Mucosa of descending colon (tissue), 3 donors: ENCODE measurements at places on chromosomes 4 and X. TPM values are rescaled to one million over a fixed set of nuclear protein-coding genes. Genes with fewer than 3 reads are reported as not detected.

The PABPC5 gene
- total RNA-seq: 0.55 TPM

The TGIF2LX gene
- not detected for total RNA-seq

The ARAP2 gene
- total RNA-seq: 22.5 TPM

The PDGFC gene
- 6.1 TPM for total RNA-seq

The IL13RA2 gene
- total RNA-seq: 0.22 TPM

The FAM53A gene
- total RNA-seq: 1.4 TPM

The PPBP gene
- not detected for total RNA-seq

The HSFX4 gene
- not detected for total RNA-seq

The RNF128 gene
- total RNA-seq: 13.5 TPM

The LGI2 gene
- total RNA-seq: 0.43 TPM

The PAGE2 gene
- not detected for total RNA-seq

The FDCSP gene
- not detected for total RNA-seq

The HAND2 gene
- total RNA-seq: 175 TPM

DNA sequence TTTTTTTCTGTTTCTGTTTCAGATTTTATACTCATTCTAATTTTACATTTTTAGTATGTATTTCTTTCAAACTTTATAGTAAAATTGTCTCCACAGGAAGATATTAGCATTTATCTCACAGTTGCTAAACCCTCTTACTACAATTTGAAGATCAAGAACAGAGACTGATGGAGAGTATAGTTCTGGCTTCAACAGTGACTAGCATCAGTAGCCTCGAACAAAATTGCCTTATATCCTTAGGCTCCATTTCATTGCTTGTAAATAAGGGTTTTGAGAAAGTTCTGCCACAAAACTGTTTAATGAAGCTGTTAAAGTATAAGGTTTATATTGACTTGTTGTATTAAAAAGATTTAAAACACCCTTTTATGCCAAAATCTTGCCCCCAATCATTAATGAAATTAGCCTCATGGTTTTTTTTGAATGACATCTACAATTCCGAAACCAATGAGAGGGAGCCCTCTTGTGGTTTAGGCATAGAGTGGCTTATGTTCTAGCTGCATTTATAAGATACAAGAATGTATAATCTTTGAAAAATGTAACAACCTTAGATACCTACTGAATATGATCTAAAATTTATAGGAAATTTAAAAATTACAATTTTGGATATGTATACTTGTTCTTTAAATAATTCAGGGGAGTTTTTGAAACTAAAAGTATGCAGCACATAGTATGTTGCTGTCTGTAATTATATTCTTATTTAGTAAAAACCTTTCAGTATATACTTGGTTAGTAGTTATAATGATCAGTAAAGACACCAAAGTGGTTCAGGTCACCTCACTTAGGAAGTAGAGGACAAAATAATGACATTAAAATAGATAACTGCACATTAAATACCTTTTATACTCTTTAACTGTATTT, 109.8 kb upstream of the HPGD start:
- no peak for DNase-seq

GRCh38 chrX:137401092-137401491, 164.8 kb upstream of the ZIC3 start:
- DNase-seq: no peak

GRCh38 chr4:182556580-182556979, 313.4 kb downstream of the TENM3 start:
- no peak for DNase-seq

DNA sequence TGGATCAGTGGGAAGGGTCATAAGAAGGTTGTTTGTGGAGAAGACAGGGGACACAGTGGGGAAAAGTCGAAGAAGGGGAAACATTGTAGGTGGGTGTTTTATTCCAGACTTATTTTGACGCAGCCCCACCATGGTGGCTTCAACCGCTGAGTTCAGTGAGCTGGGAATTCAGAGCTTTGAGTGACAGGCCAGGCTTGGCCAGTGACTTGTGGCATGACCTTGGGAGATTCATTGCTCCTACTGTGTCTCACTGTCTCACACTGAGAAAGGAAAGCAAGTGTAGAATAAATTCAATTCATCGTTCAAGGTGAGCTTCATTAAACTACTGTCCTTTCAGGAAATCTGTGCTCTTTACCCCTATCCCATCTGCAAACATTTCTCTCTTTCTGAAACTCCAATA, 47.4 kb upstream of the SOD3 start:
- no peak for DNase-seq

- DNase-seq: no peak
Observed at GRCh38 chr4:85779165-85779564, 304.2 kb downstream of the ARHGAP24 start.

DNA sequence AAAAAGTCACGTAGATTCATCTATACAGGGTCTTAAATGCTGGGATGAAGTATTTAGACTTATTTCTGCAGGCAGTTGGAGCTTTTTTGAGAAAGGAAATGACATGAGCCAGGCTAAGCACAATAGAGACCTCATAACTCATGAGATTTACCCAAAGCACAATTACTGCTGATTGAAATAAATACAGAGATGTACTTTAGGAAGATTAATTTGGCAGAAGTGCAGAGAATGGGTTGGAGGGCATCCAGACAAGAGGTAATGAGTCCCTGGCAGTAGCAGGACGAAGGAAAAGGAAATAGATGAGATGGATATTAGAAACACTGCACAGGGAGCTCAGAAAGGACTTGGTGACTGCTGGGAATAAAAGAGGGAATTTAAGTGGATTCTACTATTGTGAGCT, 129.1 kb downstream of the SHROOM4 start:
- DNase-seq: no peak

- no peak for DNase-seq
Observed at GRCh38 chrX:154593201-154593600, 8.3 kb downstream of the CTAG1A start.

GRCh38 chr4:16122784-16123183, 39.0 kb upstream of the PROM1 start:
- no peak for DNase-seq

GRCh38 chrX:42106556-42106955, 183.2 kb upstream of the CASK start:
- DNase-seq: no peak

DNA sequence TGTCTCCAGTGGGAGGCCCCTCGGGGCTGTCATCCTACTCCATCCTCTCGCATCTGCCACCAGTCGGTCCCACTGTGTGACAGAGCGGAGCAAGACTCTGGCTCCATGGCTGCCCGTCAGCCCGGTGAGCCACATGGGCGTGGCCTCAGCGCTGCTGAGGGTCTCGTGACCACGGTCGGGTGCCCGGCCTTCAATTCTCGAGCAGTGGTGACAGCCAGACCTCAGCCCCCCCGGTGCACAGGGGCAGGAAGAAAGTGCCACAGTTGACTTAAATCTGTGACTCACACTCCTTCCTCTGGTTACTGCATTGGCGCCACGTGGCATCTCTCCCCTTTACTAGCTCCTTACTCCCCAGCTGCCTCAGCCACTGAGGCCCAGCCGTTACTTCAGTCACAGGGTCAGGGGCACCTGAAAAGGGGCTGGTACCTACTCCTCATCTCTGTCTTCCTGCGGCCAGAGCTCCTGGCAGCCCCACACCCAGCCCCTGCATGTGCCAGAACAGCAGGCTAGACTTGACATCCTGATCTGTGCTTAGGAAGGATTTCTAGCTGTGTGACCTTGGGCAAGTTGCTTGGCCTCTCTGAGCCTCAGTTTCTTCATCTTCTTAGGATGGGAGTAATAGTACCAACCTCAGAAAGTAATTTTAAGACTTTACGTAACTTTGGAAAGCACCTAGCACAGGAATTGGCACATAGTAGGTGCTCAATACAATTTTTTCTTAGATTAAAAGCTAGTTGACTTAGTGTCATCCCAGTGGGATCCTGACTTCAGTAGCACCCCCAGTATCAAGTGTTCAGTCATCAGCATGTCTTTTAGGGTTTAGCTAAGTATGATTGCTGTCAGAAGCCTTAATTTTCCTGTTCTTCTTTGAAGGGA, 66.1 kb downstream of the TNIP2 start:
- DNase-seq: no peak

GRCh38 chrX:40843643-40844042, 108.3 kb upstream of the MED14 start:
- DNase-seq: no peak

DNA sequence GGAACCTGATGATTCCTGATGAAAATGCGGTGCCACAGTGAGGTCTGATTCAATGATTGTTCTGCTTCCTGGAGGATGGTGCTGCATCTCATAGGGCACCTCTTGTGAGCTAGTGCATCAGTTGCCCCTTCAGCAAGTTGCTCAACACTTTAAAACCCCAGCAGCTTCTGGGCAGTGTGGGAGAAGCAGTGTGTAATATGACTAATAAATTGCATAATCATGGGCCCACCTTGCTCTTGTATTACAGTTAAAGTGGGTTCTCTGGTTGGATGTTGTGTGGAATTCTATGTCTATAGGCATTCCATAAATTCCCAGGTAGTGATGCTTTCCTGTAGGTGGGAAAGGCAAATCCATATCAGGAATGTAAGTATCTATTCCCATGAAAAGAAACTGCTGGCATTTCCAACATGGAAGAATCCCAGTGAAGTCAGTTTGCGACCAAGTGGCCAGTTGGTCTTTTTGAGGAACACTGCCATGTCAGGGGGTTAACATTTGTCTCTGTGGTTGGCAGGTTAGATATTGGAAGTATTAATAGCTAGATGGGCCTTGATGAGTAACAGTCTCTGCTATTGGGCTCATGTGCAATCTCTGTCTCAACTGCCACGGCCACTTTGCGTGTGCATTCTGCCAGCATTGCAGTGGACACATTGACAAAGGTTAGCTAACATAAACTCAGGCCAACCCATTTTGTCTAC, 121.1 kb upstream of the OTUD4 start:
- DNase-seq: no peak

DNA sequence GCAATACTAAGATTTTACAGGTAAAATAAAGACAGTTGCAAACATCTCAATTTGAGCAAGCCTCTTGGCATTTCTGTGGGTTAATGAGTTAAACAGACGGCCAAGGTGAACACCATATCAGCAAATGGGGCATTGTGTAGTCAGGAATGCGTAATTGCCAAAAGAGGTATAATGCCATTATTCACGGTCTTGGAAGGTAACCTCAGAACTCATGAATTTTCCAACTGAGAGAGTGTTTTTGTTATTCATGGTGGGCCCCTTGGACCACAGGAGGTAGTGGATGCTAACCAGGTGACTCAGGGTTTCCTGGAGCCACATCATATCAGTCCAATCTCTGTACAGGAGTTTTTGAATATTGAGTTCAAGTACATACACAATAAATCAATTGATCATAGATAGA, 368.0 kb upstream of the TECRL start:
- no peak for DNase-seq

GRCh38 chr4:132124624-132124974, 1024.5 kb upstream of the PCDH10 start:
- no peak for DNase-seq

GRCh38 chrX:46588263-46588662, 14.7 kb downstream of the CHST7 start:
- DNase-seq: no peak

DNA sequence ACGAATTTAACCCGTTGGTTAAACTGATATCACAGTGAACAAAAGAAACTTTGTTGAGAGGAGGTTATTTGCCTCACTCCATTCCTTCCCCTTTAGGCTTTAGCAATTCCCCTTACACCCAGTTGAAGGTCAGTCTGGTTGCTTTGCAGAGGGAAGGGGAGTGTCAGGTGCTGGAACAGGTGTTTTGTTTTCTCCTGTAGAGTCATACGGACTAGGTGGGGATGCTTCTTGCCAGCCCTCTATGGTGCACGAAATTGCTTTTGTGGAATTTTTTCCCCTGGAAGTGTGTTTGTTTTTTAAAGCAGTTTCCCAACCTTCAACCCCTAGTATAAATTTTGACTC, 33.1 kb downstream of the DLG3 start:
- DNase-seq: no peak

- DNase-seq: no peak
Observed at GRCh38 chr4:53232371-53232770, 133.5 kb downstream of the SCFD2 start.

GRCh38 chr4:40377512-40378365, 42.6 kb downstream of the CHRNA9 start:
- peak; percentile 41 for DNase-seq

DNA sequence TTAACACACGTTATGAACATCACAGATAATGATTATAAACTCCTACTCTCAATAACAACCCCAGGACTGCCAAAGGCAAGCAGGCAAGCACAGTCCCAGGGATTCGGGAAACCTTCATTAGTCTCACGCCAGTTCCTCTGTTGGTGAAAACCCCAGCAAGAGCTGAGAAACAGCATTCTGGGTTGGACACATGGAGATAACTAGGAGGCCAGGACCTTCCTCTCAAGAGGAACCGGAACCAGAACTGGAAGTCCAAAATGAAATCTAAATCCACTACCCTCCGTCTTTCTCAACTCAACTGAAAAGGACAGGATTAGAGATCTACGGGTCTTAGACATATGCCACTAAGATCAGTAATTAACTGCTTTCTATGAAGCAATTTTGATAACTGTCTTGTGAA, 3.8 kb downstream of the VEGFC start:
- no peak for DNase-seq

- DNase-seq: peak; percentile 76
Observed at GRCh38 chrX:107000013-107000515, at the start of gene MORC4. TSS of gene MORC4 (minus strand) at chrX:107000212. CDS start at chrX:106999969, 243 bp downstream.

- no peak for DNase-seq
Observed at GRCh38 chr4:188329521-188329920, 190.3 kb downstream of the TRIML1 start.

- no peak for DNase-seq
Observed at GRCh38 chr4:101081166-101081565, 266.2 kb downstream of the PPP3CA start.

DNA sequence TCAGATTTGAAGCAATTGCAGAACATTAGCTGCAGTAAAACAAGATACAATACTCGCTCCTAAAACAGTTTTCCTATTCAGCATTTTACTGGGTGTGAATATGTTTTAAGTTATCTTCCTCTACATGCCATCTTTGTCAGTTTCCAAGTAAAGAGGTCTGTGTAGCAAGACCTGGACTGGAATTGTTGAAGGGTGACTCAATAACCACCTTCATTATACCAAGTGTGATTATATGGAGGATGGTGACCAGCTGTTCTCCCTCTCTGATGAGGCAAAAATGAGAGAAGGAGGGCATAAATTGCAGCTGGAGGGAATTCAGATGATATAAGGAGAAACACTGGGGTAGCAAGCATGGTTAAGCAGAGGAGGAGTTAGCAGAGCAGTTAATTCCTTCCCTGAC, 922.1 kb upstream of the SLIT2 start:
- DNase-seq: no peak

DNA sequence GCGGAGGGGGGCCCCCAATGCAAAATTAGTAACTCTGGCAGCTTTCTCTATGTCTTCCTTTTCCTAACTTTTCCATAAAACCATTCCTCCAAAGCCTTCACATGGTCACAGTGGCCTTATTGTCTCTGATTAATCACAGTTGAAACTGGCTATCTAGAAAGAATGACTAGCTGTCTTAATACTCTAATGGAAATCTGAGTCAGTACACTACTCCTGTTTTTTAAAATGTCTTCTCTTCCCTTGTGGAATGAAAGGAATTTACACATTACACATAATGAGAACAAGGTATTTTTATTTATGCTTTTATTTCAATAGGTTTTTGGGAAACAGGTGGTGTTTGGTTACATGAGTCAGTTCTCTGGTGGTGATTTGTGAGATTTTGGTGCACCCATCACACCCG, 66.3 kb upstream of the PUDP start:
- DNase-seq: no peak

GRCh38 chrX:70208479-70208878, 26.0 kb upstream of the AWAT1 start:
- no peak for DNase-seq
